Activated gamma-delta T cell (primary cell): ENCODE measurements at places on chromosomes 3 and 15.

DNA sequence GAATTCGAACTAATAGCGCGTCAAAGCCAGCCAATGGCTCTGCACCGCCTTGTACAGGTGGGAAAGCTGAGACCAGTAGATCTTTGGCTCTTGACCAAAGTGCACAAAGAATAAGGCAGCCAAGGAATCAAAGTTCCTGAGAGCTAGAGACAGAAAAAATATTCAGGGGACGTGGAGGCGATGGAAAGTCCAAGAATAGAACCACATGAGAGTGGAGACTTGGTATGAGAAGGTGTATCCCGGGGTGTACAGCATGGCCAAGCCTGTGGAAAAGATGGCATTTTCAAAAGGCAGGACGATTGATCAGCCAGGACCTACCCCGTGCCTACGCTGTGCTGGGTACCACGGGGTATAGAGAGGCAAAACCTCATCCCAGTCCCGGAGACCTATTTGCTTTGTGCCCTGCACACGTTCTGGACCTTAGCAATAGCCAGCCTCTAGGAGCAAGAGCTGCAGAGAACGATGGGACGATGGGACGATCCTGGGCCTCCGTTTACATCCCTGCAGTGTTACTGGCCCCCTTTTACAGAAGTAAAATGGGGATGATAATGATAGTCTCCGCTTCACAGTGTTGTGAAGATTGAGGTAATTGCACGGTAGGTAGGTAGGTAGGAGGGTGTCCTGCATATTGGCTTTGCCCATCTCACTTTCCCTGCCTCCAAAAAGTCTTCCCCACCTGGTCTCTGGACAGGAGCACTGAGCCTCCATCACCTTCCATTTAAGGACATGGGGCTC is 583 bp upstream of the RBSN start:
- no peak for DNase-seq

- no peak for DNase-seq
Observed at GRCh38 chr3:49388289-49388820, 23.4 kb downstream of the RHOA start.

DNA sequence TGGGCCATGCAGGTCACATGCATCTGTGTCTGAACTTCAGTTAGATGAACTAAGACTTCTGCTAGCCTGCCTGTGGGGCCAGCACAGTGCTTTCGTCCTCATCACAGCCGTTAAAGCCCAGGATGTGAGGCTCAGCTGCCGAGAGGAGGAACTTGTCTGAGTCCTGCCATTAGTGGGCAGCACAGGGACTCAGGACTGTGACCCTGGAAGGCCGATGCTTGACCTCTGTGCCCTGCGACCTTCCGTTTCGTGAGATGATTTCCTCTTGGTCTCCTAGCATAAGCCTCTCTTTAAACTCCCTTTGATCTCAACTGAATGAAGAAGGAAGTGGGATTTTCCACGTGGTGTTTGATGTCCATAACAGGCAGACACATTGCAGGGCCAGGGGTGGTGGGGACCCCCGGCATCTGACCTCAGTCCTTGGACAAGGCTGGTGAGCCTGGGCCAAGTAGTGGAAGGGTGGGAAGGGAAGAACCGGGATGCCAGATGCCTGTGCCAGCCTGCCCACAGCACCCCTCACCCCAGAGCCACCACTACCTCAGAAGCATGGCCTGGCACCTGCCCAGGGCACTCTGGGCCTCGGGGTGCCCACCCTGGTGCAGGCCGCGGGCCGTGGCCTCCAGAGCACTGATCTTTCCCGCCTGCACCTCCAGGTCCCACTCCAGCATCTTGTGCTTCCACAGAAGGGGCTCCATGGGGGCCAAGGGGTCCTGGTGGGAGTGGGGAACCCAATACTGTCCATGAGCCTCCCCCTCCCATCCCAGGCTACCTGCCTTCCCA is 21.6 kb downstream of the PLA2G4B start:
- no peak for DNase-seq

DNA sequence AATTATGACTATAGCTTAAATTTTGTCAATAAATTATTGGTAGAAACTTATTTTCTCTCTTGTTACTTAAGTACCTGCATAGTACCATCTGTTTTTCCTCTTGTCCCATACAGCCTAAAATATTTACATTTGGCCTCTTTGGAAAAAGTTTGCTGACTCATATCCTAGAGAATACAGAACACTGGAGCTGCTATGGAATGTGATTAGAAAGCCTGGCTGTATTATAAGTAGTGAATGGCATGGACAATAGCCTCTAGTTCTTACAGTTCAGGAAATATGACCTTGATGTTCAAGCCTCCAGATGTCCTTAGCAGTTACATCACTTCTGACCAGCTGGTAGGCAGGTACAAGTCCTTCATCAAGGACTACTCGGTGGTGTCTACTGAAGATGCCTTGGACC is 28.3 kb downstream of the ST8SIA2 start:
- no peak for DNase-seq

DNA sequence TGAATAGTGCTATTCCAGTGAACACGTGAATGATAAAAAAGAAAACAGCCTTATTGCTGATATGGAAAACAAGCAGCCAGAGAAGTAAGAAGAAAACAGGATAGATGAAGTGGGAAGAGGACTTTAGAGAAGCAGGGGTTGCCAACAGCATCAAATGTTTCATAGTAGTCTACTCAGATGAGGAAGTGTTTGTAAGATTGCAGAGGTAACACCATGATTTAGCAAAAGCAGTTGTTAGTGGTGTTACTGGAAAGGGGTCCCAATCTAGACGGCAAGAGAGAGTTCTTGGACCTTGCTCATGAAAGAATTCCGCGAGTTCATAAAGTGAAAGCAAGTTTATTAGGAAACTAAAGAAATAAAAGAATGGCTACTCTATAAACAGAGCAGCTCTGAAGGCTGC is 108.8 kb upstream of the MCTP2 start:
- no peak for DNase-seq

DNA sequence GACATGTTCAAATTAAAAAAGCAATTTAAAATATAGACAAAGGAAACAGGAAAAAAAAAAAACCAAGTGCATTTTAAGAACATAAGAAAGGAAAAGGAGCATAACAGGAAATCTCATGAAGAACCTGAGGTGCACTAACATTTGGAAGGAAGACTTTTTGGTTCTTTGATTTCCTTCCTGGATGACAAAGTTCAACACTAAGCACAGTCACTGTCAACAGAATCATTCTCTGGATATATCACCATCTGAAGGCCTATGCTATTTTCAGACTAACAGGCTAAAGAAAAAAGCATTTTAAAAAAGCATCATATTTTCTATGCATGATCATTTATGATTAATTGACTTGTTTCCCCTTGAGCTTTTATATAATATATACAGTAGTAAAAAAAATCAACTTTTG is 349.6 kb downstream of the PLCL2 start:
- no peak for DNase-seq

- no peak for DNase-seq
Observed at GRCh38 chr3:69250014-69250413, 127.6 kb upstream of the LMOD3 start.

DNA sequence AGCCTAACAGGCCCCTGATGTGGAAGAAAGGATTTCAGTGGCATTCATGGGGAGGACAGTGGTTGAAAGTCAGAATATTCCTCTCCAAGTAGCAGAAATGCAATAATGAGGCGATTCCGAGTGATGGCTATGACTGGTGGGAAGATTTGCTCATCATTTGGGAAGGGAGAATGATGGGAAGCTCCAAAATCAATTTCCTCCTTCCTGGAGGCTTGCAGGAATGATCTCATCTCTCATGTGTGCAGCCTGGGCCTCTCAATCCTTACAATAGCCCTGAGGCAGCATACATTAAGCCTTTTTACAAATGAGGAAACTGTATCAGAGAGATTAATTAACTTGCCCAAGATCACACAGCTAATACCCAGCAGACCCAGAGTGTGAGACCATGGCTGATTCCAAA is 58.7 kb downstream of the BOC start:
- DNase-seq = no peak

- DNase-seq = no peak
Observed at GRCh38 chr3:142445816-142446254, 2.0 kb downstream of the XRN1 start.

DNA sequence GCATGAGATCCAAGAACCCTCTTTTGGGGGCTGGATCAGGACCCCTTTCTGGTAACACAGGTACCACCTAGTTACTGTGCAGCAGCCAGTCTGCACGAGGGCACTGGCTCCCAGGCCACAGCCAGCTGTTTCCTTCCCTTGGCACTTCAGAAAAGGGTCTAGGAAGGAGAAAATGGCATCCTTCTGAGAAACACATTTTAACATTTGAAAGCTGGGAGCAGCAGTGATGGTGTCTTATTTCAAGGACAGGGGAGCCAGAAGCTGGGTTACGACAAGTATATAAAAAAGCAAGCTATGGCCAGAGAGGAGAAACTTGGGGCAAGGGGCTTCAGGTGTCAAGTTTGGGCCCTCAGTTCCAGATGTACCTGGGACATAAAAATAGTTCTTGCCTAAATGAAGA is 282.8 kb downstream of the CTNNB1 start:
- DNase-seq = no peak
